ENCODE measurements at places on chromosomes 6 and 20. TPM values are rescaled to one million over a fixed set of nuclear protein-coding genes. Genes with fewer than 3 reads are reported as not detected.

GRCh38 chr20:18267815-18268214, 20.5 kb upstream of the ZNF133 start:
- peaks cover 11% of the 10 kb centered on the region for H3K27me3 ChIP-seq
- no peaks in the 10 kb centered on the region for H3K4me1 ChIP-seq
- no peaks in the 10 kb centered on the region for H3K36me3 ChIP-seq
- H3K4me3 ChIP-seq: no peak overlapping the region
- DNase-seq: no peak

DNA sequence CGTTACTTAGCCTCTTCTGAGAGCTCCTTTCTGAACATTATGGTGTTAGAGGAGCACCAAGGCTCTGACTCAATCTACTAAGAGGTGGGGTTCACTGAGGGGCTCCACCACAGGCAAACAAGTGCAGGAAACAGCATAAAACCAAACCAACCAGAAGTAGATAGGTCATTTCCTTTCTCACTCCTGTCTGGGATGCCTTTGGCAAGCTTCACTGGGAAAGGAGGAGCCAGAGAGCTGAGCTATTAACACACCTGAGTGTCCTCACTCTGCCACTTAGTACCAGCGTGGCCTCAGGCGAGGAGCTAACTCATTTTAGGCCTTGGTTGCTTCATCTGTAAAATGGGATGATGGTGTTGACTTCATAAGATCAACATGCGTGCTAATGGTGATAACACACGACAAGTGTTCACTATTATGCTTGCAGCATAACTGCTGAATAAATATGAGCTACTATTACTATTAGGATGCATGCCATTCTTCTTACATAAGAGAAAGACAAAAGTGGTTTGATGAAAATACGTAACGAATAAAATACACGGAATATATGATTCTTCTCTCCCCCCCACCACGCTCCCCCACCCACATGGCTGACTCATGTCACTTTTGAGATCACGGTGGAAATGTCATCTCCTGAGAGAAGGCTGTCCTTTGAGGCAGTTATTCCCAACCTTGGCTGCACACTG, 185.4 kb downstream of the BCAS1 start:
- DNase-seq: peak; percentile 52
- H3K4me1 ChIP-seq: peaks cover 72% of the 10 kb centered on the region
- H3K4me3 ChIP-seq: peak overlapping the region; percentile 75
- H3K36me3 ChIP-seq: peaks cover 2% of the 10 kb centered on the region
- H3K27ac ChIP-seq: peak overlapping the region; percentile 78

- no peak overlapping the region for H3K4me3 ChIP-seq
- H3K27ac ChIP-seq: no peak overlapping the region
- H3K36me3 ChIP-seq: no peaks in the 10 kb centered on the region
- H3K4me1 ChIP-seq: no peaks in the 10 kb centered on the region
- no peak for DNase-seq
Observed at GRCh38 chr6:99736302-99736701, 129.7 kb downstream of the PRDM13 start.

GRCh38 chr6:126548300-126548699, 208.4 kb downstream of the CENPW start:
- H3K27ac ChIP-seq: no peak overlapping the region
- no peak for DNase-seq
- H3K36me3 ChIP-seq: no peaks in the 10 kb centered on the region

DNA sequence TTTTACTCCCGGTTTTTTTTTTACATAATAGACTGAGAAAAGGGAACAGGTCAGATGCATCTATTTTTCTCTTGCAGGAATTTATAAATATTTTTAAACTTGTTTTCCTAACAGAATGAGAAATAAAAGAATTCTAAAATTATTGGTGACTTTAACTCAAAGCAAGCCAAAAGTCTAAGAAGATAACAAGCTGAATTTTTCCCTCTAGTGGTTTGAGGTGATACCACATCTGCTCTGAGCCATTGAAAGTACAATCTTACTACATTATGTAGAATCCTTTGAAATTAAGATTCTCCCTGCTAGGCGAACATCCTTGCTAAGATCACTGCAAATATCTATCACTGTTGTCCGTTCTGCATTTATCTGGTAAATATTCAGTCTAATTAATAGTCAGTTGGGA, 10.7 kb upstream of the STMND1 start:
- H3K27ac ChIP-seq: no peak overlapping the region
- no peak for DNase-seq
- H3K4me1 ChIP-seq: no peaks in the 10 kb centered on the region
- peaks cover 2% of the 10 kb centered on the region for H3K36me3 ChIP-seq
- H3K27me3 ChIP-seq: peaks cover 24% of the 10 kb centered on the region

- H3K4me3 ChIP-seq: peak overlapping the region; percentile 17
- H3K36me3 ChIP-seq: no peaks in the 10 kb centered on the region
- peak overlapping the region; percentile 7 for H3K27ac ChIP-seq
- no peak for DNase-seq
Observed at GRCh38 chr20:24102749-24103333, 114.3 kb upstream of the GGTLC1 start.

Gene DDX43
- total RNA-seq: 0.93 TPM

- H3K27ac ChIP-seq: no peak overlapping the region
- no peak for DNase-seq
- no peak overlapping the region for H3K4me3 ChIP-seq
- H3K27me3 ChIP-seq: peaks cover 17% of the 10 kb centered on the region
Observed at GRCh38 chr6:29035951-29036350, 9.0 kb downstream of the OR2W1 start.

Gene OR12D3
- not detected for total RNA-seq

DNA sequence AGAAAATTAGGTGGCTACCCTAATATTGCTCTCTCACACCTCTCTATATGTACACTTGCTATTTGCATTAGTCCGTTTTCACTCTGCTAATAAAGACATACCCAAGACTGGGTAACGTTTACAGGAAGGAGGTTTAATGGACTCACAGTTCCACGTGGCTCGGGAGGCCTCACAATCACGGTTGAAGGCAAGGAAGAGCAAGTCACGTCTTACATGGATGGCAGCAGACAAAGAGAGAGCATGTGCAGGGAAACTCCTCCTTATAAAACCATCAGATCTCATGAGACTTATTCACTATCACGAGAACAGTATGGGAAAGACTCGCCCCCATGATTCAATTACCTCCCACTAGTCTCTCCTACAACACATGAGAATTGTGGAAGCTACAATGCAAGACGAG, 53.4 kb downstream of the EPM2A start:
- no peak for DNase-seq
- no peak overlapping the region for H3K4me3 ChIP-seq
- H3K4me1 ChIP-seq: no peaks in the 10 kb centered on the region
- no peaks in the 10 kb centered on the region for H3K27me3 ChIP-seq
- no peak overlapping the region for H3K27ac ChIP-seq

DNA sequence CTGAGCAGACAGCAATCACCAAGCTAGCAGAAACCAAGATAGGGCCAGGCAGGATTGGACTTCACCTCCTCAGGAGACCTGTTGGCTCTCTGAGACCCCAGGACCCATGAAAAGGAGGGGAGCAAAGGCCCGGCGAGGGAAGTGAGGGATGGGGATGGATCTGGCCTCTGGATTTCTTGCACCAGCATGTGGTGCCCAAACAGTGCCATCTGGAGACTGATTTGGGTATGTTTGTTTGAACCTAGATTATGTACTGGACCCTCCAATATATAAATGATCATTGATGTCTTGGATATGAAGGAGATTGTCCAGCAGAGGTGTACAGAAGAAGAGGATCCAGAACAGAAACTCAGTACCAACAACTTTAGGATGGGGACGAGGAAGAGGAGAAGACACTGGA, 83.4 kb upstream of the LY86 start:
- no peak overlapping the region for H3K4me3 ChIP-seq
- peaks cover 93% of the 10 kb centered on the region for H3K27me3 ChIP-seq

DNA sequence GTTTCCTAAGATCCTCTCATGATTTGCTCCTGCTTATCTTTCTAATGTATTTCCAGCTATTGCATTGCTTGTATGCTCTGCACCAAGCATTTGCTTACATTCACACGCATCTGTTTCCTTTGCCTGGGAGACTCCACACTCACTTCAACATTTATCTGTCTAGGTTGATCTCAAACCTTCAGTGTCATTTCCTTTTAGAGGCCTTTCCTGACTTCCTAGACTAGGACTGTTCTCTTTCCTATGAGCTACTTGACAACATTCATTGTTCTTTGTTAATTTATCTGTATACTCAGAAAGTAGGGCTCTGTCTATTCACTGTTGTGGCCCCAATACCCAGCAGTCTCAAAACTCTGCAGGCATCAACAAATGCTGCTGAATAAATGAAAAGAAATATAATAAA, 84.4 kb downstream of the WASF1 start:
- no peaks in the 10 kb centered on the region for H3K4me1 ChIP-seq
- no peak overlapping the region for H3K4me3 ChIP-seq
- no peak overlapping the region for H3K27ac ChIP-seq
- H3K27me3 ChIP-seq: no peaks in the 10 kb centered on the region
- no peaks in the 10 kb centered on the region for H3K36me3 ChIP-seq

Gene FNDC11
- total RNA-seq: 0.67 TPM

Gene PTK6
- total RNA-seq: 0.97 TPM

GRCh38 chr20:3797592-3798372, 1.7 kb downstream of the CDC25B start:
- DNase-seq: peak; percentile 57
- peaks cover 57% of the 10 kb centered on the region for H3K4me1 ChIP-seq
- H3K4me3 ChIP-seq: peak overlapping the region; percentile 96

DNA sequence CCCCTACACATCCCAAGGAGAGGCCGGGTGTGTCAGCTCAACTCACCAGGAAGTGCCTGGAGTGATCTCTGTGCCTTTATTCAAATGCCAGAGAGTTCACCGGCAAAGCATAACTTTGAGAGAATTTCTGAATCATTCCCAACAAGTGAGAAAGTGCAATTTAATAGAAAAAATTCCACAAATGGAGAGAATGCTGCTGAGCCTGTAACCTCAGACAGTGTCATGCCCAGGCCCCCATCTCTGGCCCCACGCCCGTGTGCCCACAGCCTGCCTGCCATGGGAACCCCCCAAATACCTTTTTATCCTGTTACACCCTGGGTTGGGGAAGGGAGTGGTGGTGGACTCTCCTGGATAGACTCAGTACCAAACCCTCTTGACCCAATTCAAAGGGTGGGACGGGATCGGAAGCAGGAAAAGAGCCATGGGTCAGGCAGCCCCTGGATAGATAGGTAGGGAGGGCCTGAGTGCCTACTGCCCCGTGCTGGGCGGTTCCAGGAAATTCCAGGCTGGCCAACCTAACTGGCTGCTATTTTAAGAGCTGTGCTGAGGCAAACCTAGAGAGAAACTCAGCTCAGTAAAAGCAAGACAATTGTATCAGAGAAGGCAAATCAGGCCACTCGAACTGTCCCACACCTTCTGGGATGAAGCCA, 179.0 kb upstream of the FOXA2 start:
- no peaks in the 10 kb centered on the region for H3K27me3 ChIP-seq
- no peaks in the 10 kb centered on the region for H3K4me1 ChIP-seq
- no peak for DNase-seq

Gene SLC32A1
- not detected for total RNA-seq

GRCh38 chr6:162177746-162178145, 549.8 kb downstream of the PRKN start:
- no peak overlapping the region for H3K4me3 ChIP-seq
- H3K27me3 ChIP-seq: no peaks in the 10 kb centered on the region
- H3K36me3 ChIP-seq: no peaks in the 10 kb centered on the region
- no peak for DNase-seq

GRCh38 chr6:162621246-162621645, 106.3 kb downstream of the PRKN start:
- DNase-seq: peak; percentile 31
- peaks cover 2% of the 10 kb centered on the region for H3K36me3 ChIP-seq
- no peaks in the 10 kb centered on the region for H3K27me3 ChIP-seq
- H3K27ac ChIP-seq: no peak overlapping the region
- H3K4me3 ChIP-seq: no peak overlapping the region

Gene WFDC10B
- not detected for total RNA-seq

Gene SPATA25
- 0.90 TPM for total RNA-seq

Gene BMP2
- total RNA-seq: not detected

Gene MUC22
- not detected for total RNA-seq

Gene SLC17A3
- total RNA-seq: 2.5 TPM

GRCh38 chr6:151434369-151434768, 17.6 kb downstream of the RMND1 start:
- H3K36me3 ChIP-seq: peaks cover 17% of the 10 kb centered on the region
- no peak overlapping the region for H3K4me3 ChIP-seq
- DNase-seq: no peak
- H3K27me3 ChIP-seq: no peaks in the 10 kb centered on the region

DNA sequence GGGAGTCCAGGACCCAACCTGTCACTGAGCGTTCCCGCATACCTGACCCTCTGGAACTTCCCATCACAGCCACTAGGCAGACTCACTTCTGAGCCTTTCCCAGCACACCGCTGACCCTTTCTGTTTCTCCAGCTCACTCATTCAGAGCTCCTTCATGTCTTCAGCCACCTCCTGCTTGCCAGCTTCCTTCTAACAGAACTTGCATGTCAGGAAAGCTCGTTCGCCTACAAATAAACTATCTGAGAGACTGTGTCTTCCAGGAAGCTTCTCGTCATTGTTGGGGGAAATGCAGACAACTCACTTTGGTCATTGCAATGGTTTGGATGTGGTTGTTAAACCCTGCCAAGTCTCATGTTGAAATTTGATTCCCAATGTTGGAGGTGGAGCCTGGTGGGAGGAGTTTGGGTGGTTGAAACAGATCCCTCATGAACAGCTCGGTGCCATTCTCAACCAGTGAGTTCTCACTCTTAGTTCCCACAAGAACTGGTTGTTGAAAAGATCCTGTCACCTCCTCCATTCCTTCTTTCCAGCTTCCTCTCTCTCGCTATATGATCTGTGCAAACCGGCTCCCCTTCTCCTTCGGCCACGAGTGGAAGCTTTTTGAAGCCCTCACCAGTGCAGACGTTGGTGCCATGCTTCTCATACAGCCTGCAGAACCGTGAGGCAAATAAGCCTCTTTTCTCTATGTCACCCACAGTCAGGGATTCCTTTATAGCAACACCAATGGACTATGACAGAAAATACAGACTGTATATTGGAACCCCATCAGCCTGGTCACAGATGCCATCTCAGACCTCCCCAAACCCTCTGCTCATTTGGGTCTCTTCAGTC, 1.4 kb upstream of the MUC21 start:
- H3K4me1 ChIP-seq: peaks cover 22% of the 10 kb centered on the region
- peak overlapping the region; percentile 6 for H3K4me3 ChIP-seq
- peaks cover 40% of the 10 kb centered on the region for H3K27me3 ChIP-seq
- H3K27ac ChIP-seq: no peak overlapping the region

- H3K4me3 ChIP-seq: no peak overlapping the region
- H3K27me3 ChIP-seq: no peaks in the 10 kb centered on the region
- H3K36me3 ChIP-seq: peaks cover 11% of the 10 kb centered on the region
- no peak for DNase-seq
- no peak overlapping the region for H3K27ac ChIP-seq
- peaks cover 6% of the 10 kb centered on the region for H3K4me1 ChIP-seq
Observed at GRCh38 chr20:3592931-3593330, 70.3 kb downstream of the GFRA4 start.

Gene NKX2-2
- not detected for total RNA-seq

GRCh38 chr6:3267162-3267561, 8.4 kb downstream of the PSMG4 start:
- no peak overlapping the region for H3K27ac ChIP-seq
- peaks cover 31% of the 10 kb centered on the region for H3K4me1 ChIP-seq
